ENCODE measurements at places on chromosomes 4 and X.

DNA sequence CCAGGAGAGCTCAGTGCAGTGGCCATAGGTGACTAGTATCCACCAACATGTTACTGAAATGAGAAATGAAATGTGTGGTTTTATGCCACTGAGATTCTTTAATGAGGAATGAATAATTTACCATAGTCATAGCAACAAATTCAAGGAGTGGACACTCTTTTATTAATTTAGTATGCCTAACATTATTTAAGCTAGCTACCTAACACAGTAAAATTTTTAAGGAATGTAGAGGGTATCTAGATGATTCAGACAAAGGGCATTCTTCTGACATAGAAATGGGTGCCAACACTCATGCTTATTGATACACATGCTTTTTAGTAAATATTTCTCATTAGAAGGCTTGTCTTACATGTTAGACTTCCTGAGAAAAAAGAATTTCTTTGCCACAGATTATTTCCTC, 33.3 kb upstream of the SULT1B1 start:
- DNase-seq: no peak
- no peaks in the 10 kb centered on the region for H3K36me3 ChIP-seq
- no peak overlapping the region for H3K27ac ChIP-seq
- no peaks in the 10 kb centered on the region for H3K27me3 ChIP-seq

- H3K4me3 ChIP-seq: peak overlapping the region; percentile 67
- peak overlapping the region; percentile 99 for H3K27ac ChIP-seq
- H3K27me3 ChIP-seq: no peaks in the 10 kb centered on the region
- H3K4me1 ChIP-seq: peaks cover 20% of the 10 kb centered on the region
- no peaks in the 10 kb centered on the region for H3K36me3 ChIP-seq
Observed at GRCh38 chrX:153925387-153925738, 701 bp downstream of the ARHGAP4 start.

DNA sequence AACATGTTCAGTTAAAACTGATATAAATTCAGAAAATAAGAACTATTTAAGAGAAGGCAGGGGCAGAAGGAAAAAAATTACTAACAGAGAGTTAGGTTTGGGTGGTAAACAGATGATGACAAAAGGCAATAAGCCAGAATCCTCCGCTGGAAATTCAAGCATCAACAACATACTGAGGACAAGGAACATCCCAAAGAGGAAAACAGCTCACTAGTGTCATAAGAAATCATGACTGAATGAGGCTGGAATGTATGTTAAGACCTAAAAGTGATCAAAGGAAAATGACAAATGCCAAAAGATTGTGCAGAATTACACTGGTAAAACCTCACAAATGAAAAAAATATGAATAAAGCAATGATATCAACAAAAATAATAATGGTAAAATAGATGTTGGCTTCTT, 88.4 kb downstream of the WDFY3 start:
- H3K4me1 ChIP-seq: no peaks in the 10 kb centered on the region
- H3K27ac ChIP-seq: no peak overlapping the region
- no peaks in the 10 kb centered on the region for H3K36me3 ChIP-seq
- no peaks in the 10 kb centered on the region for H3K27me3 ChIP-seq
- no peak for DNase-seq

DNA sequence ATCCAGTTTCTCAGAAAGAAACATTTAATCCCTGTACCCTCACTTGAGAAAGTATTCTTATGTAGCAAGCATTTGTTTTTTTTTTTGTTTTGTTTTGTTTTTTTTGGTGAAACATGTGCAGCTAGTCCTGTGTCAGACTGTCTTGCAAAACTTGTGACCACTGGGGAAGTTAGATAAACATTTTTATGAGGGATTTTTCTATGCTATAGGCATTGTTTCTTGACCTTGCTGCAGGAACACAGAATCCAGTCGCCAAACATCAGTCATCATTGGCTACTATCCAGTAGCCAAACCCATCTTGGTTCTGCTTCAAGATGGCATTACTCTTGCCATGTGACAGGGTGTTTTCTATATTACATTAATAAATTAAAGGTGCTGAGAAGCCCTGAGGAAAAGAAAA, 7.7 kb upstream of the MAPK10 start:
- H3K27ac ChIP-seq: no peak overlapping the region
- no peaks in the 10 kb centered on the region for H3K36me3 ChIP-seq
- H3K4me1 ChIP-seq: no peaks in the 10 kb centered on the region

DNA sequence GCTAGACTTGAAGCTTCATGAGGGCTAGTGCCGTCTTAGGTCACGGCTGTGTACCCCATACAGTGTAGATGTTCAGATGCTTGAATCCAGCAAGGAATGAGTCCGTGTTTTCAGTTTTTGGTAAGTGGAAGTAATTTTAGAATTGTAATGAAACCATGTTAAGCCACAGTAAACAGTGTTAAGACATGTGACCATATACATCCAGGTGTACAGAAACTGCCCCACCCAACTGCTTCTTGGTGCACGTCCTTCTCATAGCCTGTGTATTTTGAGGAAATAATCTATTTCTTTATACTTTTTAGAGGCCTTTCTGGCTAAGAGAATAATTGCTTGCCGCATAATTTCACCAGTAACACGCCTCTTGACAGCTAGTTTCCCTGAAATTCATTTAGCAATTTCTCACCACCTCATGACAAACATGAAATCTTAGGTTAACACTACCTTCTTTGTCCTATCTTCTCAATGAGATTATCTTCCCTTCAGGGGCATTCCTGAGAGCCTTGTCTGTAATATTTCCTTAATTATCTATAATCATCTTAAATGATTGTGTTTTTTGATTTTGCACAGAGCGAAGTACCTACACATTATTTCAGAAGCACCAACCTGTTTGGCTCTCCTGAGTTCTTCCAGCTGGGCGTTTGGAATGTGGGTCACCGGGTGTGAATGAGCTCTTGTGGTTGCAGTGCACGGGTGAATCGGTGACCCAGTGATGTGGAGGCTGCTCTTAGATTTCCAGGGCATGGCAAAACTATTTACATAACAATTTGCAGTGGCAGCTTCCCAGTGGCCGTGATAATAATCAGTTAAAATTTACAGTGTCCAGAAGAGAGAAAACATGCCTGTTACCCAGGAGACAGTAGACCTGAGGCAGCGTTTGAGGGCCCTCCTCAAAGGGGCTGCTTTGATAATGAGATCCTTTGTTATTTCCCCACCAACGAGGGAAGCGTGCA, 50.2 kb upstream of the TADA2B start:
- no peaks in the 10 kb centered on the region for H3K4me1 ChIP-seq
- H3K36me3 ChIP-seq: peaks cover 40% of the 10 kb centered on the region
- H3K4me3 ChIP-seq: no peak overlapping the region
- no peak for DNase-seq
- H3K27me3 ChIP-seq: no peaks in the 10 kb centered on the region
